Activated T-cell treated with anti-CD3 and anti-CD28 coated beads, Interleukin-2, amount 50 U/mL, for 1 hour (primary cell): ENCODE measurements at places on chromosomes 2 and 18.

DNA sequence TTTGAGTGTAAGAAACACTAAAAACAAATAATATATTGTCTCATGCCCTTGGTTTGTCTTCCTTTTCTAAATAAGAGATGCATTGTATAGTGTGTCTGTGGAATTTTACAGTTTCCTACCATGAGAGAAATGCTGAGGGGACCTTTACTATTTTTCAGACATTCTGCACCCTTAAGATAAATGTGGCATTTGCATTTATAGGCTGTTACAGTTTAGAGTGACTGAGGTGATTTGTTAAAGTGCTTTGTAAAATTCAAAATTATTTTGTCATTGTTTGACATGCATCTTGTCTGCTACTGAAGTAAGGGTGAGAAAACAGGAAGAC is 78.9 kb upstream of the ZSWIM2 start:
- no peak for DNase-seq

DNA sequence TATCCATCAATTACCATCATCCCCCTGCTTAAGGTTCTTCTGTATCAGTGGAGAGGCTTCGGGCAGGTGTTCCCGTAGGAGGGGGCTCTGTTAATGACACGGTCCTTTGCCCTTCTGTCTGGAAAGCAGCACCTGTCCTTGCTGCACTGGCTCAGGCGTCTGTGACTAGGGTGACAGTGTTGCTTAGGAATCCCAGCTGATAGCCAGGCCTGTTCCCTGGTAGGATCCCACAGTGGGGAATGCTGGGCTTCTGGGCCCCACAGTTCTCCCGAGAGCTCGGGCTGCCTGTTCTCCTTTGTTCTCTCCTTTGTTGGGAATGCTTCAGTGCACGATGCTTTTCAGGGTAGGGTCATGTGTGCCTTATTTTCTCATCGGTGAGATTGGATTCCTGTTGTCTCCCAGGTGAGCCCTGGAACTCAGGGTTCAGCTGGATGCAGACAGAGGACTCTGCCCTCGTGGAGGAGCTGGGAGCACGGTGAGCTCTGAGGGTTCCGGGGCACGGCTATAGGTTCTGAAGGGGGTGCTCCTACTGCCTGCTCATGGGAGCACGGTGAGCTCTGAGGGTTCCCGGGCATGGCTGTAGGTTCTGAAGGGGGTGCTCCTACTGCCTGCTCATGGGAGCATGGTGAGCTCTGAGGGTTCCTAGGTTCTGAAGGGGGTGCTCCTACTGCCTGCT is 9.6 kb downstream of the SNTG2 start:
- DNase-seq, result no peak

DNA sequence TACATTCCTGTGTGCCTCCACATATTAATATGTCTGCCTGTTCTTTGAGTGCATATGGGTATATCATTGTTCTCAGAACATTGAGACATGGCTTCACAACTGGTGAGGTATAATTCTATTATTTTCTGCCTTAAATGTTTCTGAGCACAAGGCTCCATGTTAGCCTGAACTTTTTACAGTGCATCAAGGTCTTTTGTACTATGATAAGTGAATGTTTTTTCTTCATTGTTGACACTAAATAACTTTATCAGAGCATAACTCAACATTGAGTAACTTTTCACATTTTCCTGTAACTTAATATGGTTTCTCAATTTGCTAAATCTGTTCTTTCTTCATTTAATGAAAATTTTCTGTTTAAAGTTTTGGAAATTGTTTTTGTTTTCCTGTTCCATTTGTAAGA is 262.9 kb downstream of the HNMT start:
- DNase-seq, result no peak

DNA sequence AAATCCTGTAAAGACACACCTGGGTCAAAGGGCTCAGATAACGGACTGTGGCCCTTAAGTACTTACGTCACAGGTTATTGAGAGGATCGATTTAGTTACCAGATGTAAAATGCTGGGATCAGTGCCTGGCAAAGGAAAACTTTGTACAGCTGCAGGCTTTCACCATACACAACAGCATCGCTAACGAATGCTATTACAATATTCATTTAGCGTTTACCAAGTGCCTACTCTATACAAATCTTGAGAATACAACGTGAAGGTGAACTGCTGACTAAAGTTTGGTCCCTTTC is 619 bp upstream of the MSH6 start:
- DNase-seq, result no peak

GRCh38 chr2:5736050-5736449 is 43.9 kb downstream of the SOX11 start:
- DNase-seq, result no peak
